Renal cortex interstitium (tissue), 15 donors: ENCODE measurements at places on chromosomes 1 and 21. TPM values are rescaled to one million over a fixed set of nuclear protein-coding genes. Genes with fewer than 3 reads are reported as not detected.

Gene CRYZL1
- 71.2 TPM for polyA plus RNA-seq

GRCh38 chr1:179753061-179753460, 10.0 kb downstream of the FAM163A start:
- DNase-seq, result no peak

DNA sequence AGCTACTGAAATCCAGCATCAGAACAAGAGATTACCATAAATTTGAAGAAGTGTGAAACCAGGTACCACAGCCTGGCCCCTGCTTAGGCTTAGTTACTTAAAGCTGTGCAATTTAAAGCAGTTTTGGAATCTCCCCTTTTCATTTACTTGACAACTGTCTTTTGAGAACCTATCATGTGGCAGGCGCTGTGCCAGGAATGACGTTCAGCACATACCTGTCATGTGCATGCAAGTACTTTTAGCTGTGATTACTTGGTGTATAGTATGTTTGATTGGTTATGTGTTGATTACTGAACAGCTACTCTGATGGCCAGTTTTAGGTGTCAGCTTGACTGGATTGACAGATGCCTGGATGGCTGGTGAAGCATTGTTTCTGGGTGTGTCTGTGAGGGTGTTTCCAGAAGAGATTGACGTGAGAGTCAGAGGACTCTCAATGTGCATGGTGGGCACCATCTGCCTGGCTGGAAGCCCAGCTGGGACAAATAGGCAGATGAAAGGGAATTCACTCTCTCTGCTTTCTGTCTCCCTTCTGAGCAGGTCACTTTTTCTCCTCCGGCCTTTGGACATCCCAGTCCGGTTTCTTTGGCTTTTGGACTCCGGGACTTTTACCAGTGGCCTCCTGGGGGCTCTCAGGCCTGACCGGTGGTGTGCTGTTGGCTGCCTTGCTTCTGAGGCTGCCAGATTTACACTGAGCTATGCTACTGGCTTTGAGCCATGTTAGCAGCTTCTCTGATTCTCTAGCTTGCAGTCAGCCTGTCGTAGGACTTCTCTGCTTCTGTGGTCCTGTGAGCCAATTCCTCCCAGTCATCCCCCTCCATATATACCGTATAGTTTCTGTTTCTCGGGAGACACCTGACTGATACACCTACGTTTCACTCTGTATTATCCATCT, 178.0 kb downstream of the RYR2 start:
- DNase-seq, result no peak

DNA sequence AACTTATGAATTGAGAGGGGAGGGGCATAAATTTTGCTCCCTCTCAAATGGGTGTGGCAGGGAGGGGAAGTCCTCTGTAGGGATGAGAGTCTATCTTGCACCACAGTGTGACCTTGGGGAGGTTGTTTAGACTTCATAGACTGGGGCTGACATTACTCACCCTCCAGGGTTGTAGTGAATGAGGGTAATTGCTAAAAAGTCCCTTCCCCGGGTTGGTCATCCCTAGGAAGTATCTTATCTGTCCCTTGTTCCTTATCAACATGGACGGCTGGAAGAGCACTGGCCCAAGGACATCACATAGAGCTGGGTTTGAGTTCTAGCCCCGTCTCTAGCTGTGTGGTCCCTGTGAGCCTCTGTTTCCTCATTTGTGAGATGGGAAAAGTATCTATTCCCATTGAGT, 52.4 kb upstream of the SLC2A1 start:
- no peak for DNase-seq

- DNase-seq, result no peak
Observed at GRCh38 chr1:19010503-19010902, 54.0 kb upstream of the IFFO2 start.
